Activated CD4-positive, alpha-beta T cell treated with anti-CD3 and anti-CD28 coated beads for 24 hours (primary cell): ENCODE measurements at places on chromosomes 2 and 18.
A peak's percentile ranks its signal among the peaks of the same experiment; 100 is the strongest.

DNA sequence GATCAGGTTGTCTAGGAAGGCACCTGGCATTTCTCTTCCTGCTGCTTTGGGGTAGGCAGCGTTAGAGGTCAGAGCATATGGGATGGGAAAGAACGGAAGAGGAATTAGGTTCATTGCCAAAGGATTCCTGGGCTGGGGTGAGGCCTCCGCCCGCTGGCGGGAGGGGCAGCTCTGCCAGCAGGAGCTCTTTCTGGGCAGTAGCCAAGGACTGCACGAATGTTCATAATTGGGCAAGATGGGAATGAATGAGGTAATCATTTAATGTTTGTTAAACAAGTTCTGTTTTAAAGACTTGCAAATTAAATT is 253.9 kb downstream of the AGAP1 start:
- no peak for DNase-seq

GRCh38 chr2:175525975-175526374 is 344.5 kb upstream of the ATP5MC3 start:
- DNase-seq = no peak

GRCh38 chr2:169164311-169164710 is 94.9 kb downstream of the DHRS9 start:
- no peak for DNase-seq

- DNase-seq = no peak
Measured at GRCh38 chr2:75560768-75561565, at the start of gene EVA1A. EVA1A (minus strand) TSS chr2:75560939; CDS start chr2:75518140, 42,799 bp downstream.

GRCh38 chr2:190718652-190719526 is 70.0 kb downstream of the NAB1 start:
- DNase-seq = peak; percentile 59

- DNase-seq = no peak
Measured at GRCh38 chr2:225761396-225761795, 361.9 kb downstream of the NYAP2 start.

DNA sequence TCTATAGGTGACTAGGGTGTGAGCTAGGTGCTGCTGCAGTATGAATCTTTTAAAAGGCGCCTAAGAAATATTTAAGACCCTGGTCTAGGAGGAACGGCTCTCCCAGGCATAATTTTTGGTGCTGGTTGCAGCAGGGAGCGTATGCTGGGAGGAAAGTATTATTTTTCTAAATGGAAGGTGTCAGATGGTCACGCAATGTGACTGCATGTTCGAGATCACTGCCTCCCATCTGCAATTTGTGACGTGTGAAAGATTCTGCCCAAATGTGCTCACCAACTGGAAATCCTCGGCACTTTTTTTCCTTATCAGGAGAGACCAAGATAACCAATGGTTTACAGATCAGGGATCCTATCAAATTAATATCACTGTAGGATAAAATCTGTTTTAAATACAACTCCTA is 95.6 kb upstream of the KLHL14 start:
- no peak for DNase-seq

DNA sequence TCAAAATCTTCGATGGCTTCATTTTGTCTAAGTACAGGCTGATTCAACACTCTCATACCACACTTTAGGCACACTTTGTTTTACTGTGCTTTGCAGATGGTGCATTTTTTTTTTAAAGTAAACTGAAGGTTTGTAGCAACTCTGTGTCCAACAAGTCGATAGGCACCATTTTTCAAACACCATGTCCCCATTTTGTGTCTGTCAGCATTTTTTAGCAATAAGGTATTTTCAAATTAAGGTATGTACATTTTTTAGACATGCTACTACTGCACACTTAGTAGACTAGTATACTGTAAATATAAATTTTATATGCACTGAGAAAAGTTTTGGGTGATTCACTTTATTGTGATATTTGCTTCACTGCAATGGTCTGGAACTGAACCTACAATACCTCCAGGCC is 44.4 kb downstream of the ORC4 start:
- no peak for DNase-seq

DNA sequence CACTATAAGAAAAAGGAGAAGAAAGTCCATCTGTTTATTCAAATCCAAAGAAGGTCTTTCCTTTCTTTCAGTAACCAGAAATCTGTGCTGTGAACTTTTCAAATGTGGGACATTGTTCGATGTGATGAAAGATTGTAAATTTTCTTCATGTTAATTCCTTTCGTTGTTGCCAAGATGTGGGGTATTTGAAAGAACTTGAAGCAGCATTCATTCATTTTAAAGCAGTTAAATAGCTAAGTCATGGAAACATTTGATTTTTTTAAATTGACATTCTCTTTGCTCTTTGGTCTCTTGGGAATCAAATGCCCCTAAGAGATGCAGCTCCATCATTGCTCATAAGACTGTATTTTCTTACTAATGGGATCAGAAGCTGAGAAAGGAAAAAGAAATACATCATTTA is 93.7 kb upstream of the EHBP1 start:
- no peak for DNase-seq

GRCh38 chr2:45009303-45009927 is at the start of gene SIX2:
SIX2 (minus strand) TSS chr2:45009452; CDS start chr2:45009110, 342 bp downstream.
- no peak for DNase-seq

DNA sequence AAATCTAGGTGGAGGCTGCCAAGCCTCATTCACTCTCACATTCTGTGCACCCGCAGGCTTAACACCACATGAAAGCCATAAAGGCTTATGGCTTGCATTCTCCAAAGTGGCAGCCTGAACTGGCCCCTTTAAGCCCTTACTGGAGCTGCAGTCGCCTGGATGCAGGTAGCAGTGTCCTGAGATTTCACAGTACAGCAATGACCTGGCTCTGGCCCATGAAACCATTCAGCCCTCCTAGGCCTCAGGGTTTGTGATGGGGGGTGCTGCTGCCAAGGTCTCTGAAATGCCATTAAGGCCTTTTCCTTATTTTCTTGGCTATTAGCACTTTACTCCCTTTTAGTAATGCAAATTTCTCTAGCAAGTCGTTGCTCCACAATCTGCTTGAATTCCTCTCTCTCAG is 48.6 kb downstream of the RNMT start:
- DNase-seq = no peak

GRCh38 chr2:191544461-191545062 is 133.4 kb upstream of the NABP1 start:
- no peak for DNase-seq

- no peak for DNase-seq
Measured at GRCh38 chr2:67318563-67318962, 78.6 kb upstream of the ETAA1 start.

- no peak for DNase-seq
Measured at GRCh38 chr2:113877711-113878598, 11.9 kb upstream of the ACTR3 start.

DNA sequence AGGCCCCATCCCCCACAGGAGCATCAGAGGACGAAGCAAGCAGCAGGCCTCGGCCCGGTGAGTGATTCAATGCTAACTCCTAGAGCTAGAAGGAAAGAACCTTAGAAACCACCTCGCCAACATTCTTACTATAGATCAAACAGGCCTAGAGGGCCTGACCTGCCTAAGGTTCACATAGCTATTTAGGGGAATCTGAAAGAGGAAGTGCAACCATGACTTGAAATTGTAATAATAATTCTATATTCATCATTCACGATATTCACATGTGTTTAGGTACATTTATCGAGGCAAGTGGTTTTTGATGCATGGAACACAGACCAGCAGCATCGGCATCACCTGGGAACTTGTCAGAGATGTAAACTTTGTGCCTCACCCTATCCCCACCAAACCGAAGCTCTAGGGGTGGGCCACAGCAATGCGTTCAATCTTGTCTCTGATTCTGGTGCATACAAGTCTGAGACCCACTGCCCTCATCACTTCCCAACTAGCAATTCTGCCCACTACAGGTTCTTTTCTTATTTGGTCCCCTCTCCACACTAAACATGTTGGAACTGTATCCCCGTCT is 78.0 kb upstream of the DNMT3A start:
- DNase-seq = no peak

DNA sequence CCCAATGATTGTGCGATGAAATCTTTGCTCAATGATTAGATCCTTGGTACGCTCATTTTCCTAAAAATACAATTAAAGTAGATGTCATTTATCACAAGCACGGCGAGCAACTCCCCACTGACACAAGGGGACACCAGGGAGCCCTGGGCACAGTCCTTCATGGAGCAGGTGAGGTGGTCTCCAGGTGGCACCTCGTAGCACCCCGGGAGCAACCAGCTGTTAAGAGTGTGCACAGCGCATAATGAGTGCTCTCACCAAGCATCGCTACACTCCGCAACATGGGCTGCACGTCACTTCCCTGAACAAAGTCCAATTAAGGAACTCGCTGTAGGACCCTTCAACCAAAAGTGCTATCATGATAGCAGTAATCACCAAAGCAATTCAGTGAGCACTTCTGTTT is 59.8 kb downstream of the ANO7 start:
- no peak for DNase-seq

DNA sequence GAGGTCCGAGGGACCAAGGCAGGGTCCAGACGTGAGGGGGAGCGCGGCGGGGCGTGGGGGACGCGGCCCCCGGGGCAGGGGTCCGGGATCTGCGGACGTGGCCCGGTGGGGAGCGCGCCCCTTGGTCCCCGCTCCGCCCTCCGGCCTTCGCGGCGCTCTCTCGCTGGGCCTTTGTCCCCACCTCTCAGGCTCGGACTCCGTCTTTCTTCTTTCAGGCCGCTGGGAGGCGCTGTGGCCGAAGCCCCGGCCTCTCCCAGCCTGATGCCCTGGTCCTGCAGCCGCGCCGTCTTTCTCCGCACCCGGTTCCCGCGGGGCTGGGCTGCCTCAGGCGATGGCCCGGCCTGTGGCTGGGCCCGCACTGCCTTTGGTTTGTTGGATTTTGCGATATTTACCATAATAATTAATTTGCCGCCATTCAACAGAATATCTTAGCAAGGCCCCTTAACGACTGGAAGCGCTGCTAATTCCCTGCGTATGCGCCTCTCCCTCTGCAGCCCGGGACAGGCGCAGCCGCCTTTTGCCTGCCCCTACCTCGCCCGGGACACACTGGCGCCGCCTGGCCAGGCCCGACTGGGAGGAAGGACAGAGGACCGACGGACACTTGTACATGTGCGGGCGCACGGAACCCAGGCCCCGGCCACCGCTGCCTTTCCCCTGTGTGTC is 10.8 kb downstream of the SIX3 start:
- DNase-seq = peak; percentile 30

- no peak for DNase-seq
Measured at GRCh38 chr18:67302043-67302442, 214.5 kb downstream of the DSEL start.

DNA sequence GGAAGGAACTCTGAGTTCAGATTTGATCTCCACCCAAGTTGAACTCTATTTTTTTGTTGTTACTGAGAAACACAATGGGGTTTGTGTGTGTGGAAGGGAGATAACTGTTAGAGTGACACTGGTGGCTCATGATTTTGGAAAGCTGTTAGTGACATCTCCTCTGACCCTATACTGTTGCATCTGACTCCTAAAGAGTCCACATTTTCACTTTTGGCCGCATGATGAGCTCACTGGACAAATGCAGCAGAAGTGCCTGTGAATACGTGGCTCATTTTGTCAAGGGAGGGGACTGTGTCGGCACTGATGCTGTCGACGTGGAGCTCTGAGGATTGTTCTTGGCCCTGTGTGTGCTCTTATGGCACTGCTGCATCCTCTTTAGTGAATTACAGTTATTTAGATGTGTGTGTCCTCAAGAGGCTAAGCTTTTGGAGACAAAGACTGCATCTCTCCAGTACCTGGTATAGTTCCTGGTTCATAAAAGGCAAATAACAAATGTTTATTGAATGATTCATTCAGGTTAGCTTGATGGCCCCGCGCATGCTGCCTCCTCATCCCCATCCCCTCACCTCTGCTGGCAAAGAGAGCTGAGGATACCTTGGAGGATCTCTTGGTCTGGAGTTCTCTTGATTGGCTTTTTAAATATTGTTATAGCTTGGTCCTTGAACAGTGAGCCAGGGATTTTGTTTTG is 135.4 kb downstream of the PHLPP1 start:
- no peak for DNase-seq

DNA sequence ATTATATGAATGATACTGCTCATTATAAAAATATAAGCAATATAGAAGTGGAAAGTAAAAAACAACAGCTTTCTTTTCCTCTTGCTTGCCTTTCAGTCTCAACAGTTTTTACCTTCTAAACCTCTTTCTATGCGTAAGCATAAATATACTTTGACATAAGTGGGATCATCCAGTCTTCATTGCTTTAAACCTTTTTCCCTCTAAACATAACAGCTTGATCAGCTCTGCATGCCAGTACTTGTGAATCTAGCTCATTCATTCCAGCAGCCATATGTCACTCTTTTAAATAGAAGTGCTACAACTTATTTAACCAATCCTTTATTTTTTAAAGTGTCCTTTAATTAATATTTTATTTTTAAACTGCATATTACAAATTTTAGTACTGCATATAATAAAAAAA is 88.1 kb downstream of the TTC27 start:
- DNase-seq = no peak

DNA sequence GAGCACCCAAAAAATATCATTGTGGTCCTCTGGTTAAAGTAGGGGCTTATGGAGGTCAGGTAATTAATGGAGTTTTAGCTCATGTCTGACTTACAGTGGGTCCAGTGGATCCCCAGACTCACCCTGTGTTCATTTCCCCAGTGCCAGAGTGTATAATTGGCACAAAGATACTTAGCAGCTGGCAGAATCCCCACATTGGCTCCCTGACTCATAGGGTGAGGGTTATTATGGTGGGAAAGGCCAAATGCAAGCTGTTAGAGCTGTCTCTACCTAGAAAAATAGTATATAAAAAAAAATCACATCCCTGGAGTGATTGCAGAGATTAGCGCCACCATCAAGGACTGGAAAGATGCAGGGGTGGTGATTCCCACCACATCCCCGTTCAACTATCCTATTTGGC is 1067.6 kb upstream of the ACVR2A start:
- DNase-seq = no peak

GRCh38 chr2:44326548-44327264 is 34.6 kb downstream of the PREPL start:
- no peak for DNase-seq

DNA sequence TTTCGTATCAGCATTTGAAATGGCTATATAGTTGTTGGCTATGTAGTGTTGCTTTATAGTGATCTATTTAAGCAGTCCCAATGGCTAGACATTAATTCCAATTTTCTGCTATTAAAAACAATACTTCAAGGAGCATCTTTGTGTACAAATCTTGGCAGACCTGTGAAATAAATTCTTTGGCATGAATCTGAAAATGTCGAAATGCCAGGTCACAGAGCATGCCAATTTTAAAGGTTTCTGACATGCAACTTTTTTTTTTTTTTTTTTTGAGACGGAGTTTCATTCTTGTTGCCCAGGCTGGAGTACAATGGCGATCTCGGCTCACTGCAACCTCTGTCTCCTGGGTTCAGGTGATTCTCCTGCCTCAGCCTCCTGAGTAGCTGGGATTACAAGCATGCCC is 26.8 kb upstream of the CABLES1 start:
- DNase-seq = no peak

GRCh38 chr2:105814291-105814940 is 69.7 kb downstream of the NCK2 start:
- no peak for DNase-seq

DNA sequence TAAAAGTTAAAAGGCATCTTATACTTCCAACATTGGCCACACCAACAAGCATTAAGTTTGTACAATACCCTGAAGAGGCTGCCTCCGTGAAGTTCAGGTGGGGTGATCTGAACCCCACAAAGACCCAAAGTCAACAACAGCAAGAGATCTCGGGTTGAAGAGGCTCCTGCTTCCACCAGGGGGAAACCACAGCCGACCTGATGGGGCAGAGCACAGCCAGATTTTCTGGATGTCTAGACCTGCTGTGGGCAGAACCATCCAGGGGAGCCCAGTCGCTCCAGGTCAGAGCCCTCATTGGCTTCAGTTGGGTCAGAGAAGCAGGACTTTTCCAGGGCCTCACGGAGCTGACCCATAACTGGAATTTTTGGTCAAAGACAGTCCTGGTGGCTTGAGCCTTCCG is 66.5 kb upstream of the ACKR3 start:
- DNase-seq = no peak

- no peak for DNase-seq
Measured at GRCh38 chr18:37481491-37481890, 84.1 kb downstream of the CELF4 start.
